ENCODE measurements at places on chromosomes 6 and 20.

DNA sequence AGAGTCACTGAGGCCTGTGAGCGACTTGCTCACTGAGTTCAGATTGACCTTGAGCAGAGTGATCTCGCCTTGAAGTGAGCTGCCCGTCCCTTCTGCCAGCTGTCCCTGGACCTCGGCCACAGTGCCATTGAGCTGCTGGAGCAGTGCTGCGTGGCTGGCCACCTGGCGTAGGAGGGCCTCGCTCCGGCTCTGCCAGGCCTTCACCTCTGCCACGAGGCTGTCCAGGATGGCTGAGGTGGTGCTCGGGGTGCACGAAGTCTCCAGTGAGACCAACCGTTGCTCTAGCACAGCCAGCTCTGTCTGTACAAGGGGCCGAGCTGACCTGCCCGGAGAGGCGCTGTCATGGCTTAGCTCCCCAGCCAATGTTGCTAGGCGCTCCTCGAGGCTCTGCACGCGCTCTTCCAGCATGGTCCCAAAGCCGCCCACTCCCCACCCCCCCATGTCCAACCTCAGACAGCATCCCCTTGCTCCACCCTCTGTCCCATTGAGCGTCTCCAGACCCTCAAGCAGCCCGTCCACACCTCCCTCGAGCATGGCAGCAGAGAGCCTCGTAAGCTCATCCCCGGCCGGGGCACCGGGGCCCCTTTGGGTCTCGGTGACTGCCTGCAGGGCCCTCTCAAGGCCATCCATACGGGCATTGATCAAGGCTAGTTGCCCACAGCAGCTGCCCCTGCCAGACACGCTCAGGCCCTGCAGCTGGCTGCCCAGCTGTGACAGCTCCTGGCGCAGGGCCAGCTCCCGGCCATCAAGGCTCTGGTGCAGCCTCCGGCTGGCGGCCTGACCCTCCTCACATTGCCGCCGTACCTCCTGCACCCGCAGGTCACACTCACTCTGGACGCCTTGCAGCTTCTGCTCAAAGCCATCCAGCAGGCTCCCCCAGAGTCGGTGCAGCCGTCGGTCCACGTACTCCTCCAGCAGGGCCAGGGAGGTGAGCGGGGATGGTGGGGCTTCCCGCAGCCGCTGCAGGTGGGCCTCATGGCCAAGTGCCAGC is 4.6 kb downstream of the EMILIN3 start:
- DNase-seq: no peak

DNA sequence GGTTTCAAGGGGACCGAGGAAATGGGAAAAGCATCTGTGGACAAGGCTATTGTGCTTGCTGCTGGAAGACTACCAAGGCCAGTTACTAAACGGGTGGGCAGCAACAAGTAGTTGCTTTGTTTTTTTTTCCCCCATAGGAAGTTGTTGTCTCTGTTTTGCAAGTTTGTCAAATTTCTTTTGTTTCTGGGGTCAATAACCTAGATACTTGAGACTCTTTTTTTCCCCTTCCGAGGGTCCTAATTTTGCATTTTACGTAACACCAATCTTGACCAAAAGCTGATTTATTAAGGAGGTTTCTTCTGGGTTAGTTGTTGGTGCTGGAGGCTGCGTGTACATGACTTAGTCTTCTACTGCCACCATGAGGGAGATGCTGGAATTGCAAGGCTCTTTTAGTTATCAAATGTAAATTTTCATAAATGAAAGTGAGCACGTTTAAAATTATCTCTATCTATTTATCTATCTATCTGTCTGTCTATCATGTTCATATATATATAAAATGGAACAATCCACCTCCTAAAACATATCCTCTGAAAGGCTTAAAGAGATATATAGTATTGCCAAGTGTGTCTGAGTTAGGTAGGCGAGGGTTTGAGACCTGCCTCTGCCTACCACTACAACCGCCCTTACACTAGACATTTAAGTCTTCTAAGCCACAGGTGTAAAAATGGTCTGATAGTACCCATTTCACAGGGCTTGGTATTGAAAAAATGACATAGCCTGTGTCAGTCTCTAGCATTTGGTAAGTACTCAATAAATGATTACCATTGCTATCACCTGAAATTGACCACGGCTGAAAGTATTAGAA is 60.2 kb downstream of the GCLC start:
- peak; percentile 79 for DNase-seq

GRCh38 chr6:125175466-125176048 is 22.0 kb downstream of the TPD52L1 start:
- no peak for DNase-seq

DNA sequence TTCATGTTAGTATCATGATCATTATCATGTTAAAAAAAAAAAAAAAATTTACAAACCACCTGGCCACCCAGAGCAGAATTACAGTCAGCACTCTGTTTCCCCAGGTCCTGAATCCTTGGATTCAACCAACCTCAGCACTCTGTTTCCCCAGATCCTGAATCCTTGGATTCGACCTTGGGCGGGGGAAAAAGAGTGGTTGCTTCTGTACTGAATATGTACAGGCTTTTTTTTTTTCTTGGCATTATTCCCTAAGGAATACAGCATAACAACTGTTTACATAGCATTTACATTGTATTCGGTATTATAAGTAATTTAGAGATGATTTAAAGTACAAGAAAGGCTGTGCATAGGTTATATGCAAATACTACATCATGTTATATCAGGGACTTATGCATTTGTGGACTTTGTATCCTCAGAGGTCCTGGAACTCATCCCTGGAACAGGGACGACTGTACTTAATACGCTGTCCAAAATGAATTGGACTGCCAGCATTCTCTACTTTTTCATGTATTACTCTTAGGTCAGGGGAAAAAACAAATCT is 31.2 kb downstream of the GCNT2 start:
- DNase-seq: no peak

DNA sequence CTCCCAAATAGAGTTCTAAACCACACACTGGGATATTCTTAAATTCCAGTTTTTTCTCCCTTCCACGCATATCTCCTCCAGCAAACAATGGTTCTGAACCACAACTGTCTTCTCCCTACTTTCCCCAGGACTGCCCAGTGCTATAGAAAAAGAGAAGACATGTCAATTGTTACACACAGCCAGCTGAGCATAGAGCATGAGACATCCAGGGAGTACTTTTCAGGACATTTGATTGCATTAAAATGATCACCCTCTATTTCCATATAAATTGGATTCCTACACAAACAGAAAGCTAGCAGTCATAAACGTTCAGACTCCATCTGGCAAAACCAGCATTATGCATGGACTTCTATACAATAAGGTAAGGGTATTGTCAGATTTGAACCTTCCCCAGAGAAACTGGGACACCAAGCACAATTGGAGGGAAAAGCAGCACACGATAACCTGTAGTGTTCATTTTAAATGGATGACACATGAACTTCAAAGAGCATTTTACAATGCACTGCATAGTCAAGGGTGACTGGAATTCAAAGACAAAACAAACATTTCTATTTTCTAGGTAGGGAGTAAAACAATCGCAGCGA is 93.1 kb upstream of the HEY2 start:
- DNase-seq: no peak
